ENCODE measurements at places on chromosomes 4 and X.

DNA sequence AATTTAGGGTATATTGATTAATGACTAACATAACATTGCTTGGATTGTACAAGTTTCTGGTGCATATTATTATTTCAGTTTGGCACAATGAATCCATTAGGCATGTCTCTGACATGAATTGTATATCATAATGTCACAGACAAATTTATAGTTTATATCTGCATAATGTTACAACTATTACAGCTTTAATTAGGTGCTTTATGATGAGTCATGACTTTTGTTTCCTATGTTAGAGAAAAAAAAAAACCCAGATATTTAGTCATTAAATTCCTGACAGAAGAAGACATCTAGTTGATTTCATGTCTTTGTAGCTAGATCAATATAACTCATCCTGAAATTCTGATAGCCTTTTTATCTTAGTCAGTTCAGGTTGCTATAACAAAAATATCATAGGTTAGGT, 385.7 kb upstream of the EPHA5 start:
- DNase-seq = no peak

GRCh38 chr4:78720994-78721677, 55.0 kb upstream of the BMP2K start:
- DNase-seq = no peak

GRCh38 chr4:19300213-19300612, 951.5 kb upstream of the SLIT2 start:
- DNase-seq = no peak

DNA sequence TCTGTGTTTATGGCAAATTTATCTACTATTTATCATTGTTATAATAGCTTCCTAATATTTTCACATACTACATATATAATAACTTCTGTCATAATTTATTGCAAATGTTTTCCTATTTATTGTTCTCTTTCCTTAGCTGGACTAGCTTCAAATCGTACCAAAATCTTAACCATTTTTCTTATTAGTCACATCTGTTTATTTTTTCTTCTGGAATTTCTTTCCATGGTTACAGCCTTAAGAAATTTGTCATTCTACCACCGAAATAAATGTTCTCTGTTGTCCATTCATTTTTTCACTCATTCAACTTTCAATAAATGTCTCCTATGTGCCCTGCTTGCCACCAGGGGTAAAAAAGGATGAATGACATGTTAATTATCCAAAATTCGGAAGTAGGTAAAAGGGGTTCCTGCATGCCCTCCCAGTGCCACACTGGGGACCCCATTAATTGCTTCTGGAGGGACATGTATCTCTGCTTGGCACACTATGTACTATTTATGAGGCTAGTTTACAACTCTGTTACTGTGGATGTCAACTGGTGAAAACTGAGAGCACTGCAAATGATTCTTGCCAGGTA, 182.1 kb downstream of the SH3KBP1 start:
- no peak for DNase-seq

DNA sequence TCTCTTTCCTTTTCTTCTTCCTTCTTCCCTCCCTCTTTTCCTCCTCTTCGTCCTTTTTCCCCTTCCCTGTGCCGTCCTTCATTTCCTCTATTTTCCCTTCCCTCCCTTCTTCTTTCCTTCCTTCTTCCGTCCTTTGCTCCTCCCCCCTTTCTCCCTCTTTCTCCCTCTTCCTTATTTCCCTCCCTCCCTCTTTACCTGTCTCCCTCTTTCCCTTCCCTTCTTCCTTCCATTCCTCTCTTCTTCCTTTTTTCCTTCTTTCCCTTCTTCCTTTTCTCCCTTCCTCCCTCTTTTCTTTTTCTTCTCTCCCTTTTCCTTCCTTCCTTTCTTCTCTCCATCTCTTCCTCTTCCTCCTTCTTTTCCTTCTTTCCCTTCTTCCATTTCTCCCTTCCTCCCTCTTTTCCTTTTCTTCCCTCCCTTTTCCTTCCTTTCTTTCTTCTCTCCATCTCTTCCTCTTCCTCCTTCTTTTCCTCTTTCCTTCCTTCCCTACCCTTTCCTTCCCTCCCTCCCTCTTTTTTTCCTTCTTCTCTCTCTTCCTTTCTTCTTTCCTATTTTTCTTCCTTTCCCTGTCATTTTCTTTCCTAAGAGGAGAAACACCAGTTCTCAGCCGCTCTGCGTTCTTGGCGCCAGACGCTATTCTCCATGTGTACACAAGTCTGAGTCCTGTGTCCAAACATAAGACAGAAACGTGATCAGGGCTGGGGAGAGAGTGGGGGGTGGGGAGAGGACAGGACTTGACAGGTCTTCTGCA, 597.1 kb downstream of the MID1IP1 start:
- no peak for DNase-seq

DNA sequence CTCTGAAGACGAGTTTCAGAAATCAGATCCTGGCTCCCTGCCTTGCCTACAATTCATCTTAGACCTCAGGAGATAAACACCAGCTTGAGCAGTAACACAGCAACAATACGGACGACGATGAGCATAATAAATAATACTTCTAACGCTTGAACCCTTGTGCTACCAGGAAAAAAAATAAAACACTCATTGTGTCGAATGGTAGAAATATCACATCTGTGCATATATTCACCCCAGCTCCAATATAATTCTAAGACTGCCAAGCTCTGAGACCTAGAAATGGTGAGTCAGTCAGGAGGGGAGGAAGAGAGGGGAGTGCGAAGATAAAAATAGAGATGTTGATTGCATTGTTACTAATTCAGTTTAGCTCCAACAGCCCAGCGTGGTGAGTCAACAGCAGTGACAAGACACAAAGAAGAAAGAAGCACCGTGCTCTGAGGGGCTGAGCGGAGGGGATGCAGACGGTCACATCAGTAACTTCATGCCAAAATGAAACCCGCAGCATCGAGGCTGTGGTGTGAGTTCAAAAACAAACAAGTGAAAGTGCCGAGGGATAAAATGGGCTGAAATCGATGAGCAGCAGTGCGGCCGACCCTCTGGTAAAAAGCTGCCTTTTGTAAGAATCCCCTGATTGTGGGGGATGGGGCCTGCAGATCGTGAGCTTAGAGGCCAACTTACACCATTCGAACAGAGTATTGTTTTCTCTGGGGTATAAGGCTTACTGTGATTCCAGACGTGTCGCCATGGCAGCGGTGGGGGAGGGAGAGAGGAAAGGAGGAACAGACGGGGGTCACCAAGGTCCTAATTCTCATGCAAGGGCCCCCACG, 150.4 kb downstream of the MGST2 start:
- DNase-seq = peak; percentile 62

- DNase-seq = peak; percentile 45
These were observed 24.5 kb upstream of the TSR2 start for GRCh38 chrX:54415534-54416350.

DNA sequence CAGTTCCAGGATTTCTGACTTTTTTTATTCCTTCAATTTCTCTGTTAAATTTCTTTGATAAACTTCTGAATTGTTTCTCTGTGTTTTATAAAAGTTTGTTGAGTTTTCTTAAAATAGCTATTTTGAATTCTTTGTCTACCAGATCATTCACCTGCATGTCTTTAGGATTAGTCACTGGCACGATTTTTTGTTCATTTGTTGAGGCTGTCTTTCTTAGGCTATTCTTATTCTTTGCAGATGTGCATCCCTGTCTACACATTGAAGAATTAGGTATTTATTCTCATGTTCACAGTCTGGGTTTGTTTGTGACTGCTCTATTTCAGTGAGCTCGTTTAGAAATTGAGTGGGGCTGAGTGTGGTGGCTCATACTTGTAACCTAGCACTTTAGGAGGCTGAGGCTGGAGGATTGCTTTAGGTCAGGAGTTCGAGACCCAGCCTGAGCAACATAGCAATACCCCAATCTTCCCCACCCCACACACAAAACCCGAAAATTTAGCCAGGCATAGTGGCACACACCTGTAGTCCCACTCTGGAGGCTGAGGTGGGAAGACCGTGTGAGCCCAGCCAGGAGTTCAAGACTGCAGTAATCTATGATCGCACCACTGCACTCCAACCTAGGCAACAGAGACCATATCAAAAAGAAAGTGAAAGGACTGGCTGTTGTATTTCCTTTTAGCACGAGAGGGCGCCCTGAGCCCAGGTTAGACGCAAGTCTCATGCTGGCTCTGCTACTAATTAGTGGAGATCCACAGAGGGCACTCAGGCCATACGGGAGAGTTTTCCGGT, 42.0 kb downstream of the F8 start:
- DNase-seq = peak; percentile 75

DNA sequence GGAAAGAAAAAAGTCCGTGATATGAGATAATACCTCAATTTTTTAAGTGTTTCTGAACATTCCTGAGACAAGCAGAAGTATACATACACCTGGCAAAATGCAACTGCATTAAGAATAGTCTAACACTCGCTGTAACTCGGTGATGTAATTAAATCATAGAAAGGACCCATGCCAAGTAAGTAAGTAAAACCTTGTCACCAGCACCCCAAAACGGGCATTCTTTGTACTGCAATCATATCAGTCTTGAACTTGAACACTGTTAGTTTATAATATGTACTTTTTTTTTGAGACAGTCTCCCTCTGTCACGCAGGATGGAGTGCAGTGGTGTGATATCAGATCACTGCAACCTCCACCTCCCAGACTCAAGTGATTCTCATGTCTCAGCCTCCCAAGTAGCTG, 47.4 kb downstream of the SMIM14 start:
- no peak for DNase-seq
